ENCODE measurements at places on chromosomes 11 and 22.
A peak's percentile ranks its signal among the peaks of the same experiment; 100 is the strongest.

DNA sequence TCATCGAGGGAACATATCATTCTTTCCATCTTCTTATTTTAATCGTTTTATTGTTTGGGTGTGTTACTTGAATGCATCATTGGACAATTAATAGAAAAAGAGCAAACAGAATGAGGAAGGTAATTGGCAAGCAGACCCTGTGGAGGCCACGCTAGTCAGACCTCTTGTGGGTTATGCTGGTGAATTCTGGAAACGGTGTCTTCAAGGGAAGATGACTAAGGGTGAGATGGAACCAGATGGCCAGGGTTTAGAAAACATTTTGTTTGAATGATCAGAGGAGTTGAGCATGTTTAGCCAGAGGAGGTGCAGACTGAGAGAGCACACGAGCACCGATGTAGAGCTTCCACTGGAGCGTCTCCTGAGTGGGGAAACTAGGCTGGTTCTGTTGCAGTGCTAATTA lies 8.5 kb downstream of the ST14 start:
- no peak for DNase-seq

- no peak for DNase-seq
Observed at GRCh38 chr11:27008811-27009535, 15.1 kb downstream of the FIBIN start.

DNA sequence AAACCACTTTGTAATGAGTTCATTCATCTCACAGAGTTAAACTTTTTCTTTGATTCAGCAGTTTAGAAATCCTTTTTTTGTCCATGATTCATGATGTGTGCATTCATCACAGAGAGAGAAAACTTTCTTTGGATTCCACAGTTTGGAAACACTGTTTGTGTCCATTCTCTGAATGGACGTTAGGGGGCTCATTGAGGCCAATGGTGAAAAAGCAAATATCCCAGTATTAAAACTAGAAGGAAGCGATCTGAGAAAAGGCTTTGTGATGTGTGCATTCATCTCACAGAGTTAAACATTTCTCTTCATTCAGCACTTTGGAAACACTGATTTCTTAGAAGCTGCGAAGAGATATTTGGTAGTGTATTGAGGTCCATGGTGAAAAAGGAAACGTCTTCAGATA lies 155.6 kb upstream of the TRIM48 start:
- no peak for DNase-seq

GRCh38 chr11:71442123-71442522 lies 6.1 kb downstream of the DHCR7 start:
- no peak for DNase-seq

- DNase-seq, result no peak
Observed at GRCh38 chr11:74011360-74012073, 2.6 kb upstream of the UCP3 start.

DNA sequence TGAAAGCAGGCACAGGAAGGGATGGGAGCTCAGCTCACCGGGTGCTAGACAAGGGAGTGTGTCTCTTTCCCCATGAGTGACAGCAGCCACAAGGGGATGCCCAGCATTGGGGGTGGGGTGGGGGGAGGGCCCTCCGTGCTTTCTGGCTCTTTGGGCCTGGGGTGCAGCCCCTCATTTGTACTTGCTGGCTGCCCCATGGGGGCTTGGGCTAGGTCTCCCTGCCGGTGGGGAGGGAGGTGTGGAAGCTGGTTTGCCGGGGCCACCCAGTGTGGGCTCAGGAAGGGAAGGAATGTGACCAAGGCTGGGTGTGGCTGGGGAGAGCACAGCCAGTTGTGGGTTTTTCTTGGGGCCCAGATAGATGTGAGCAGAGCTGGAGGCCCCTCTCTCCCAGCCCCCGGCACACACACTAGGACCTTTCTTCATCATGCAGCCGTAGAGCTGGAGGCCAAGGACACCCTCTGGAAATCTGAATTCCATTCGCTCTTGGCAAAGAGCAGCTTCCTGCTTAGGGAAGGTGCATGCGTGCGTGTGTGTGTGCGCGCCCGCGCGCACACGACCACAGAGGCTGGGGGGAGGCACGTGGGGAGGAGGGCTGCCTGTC lies 25.8 kb downstream of the KCNQ1OT1 start:
- no peak for DNase-seq

DNA sequence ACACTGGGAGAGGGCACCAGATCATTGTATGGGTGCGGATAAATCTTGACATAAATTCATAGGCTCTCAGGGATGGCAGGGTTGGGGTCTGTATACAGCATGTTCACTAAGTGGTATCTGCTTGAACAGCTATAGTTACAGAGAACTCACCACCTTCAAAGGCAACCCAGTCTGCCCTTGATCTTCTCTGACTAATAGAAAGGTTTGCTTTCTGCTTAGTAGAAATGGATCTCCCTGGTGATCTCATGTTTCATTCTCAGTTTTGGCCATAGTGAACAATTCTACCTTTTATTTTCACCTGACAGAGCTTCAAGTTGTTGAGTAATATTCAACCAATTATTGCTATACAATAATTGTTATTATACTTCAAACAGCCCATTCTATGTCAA lies 32.4 kb downstream of the CNTF start:
- no peak for DNase-seq

- DNase-seq, result no peak
Observed at GRCh38 chr22:36549033-36549432, 20.1 kb upstream of the EIF3D start.

DNA sequence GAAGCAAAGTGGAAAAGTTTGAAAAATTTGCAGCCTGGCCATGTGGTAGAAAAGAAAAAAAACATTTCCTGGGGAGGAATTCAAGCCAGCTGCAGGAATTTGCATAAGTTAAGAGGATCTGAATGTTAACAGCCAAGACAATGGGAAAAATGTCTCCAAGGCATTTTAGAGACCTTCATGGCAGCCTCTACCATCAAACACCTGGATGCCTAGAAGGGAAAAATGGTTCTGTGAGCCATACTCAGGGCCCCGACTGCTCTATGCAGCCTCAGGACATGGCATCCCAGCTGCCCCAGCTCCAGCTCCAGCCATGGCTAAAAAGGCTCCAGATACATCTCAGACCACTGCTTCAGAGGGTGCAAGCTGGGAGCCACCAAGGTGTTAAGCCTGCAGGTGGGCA lies 149.1 kb upstream of the SOX6 start:
- DNase-seq, result no peak

DNA sequence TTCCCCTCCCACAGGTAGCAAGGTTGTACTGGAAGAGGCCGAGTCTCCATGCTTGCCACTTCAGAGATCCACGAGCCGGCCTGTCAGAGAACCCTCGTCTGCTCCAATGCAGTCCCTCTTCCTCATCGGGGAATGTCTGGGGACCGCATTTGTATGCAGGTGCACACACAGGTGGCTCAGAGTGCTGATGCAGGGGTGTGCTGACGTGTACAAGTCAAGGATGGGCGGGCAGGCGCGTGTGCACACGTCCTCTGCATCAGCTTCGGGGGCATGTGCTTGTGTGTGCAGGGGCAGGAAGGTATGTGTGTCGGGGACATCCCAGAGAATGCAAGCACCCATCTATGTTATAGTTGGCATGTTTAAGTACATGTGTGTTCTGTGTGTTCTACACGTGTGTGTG lies 49.4 kb downstream of the ELFN2 start:
- no peak for DNase-seq

- DNase-seq, result no peak
Observed at GRCh38 chr22:19745155-19746101, 15.2 kb upstream of the TBX1 start.

DNA sequence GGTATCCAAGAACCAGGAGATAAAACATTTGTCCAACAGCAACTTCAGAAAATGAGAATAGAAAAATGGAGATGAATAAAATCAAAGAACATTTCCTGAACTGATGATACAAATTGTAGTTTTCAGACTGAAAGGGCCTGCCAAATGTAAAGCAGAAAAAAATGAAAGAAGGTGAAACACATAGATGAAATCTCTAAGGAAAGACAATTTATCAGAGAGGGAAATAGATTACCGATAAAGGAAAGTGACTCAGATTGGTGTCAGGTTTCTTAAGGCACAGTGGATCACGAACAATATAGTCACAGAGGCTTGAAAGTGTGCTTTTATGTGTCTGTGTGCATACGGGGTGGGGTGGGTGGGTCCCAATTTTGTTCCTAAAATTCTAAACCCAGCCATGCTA lies 4.1 kb upstream of the STT3A start:
- no peak for DNase-seq

- no peak for DNase-seq
Observed at GRCh38 chr11:113473983-113474361, 1.2 kb downstream of the DRD2 start.

GRCh38 chr11:1918436-1919315 lies 827 bp upstream of the TNNT3 start:
- DNase-seq, result no peak

DNA sequence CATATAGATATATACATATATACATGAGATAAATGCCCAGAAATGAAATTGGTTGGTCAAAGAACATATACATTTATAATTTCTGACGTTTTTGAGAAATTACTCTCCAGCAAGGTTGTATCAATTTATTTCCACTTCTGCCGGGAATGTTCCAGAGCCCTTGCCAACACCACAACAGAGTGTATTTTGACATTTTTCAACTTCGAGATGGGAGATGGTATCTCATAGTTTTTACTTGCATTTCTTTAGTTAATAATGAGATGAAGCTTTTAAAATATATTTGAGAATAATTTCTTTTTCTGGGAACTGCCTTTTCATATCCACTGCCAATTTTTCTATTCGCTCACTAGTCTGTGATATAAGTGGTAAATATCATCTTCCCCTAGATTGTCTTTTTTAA lies 19.3 kb upstream of the CLMP start:
- no peak for DNase-seq

DNA sequence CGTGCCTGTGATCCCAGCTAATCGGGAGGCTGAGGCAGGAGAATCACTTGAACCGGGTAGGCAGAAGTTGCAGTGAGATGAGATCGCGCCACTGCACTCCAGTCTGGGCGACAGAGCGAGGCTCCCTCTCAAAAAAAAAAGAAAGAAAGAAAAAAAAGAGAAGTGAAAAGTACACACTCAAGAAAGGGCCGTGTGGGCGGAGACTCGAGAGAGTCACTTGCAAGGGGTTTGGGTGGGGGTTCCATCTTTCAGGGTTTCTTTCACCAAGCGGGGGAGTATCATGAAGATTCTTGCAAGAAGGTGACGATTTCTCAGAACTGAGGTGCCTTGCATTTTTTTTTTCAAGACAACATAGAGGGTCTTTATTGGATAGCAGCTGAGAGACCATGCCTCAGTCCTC lies 4.0 kb upstream of the IFITM5 start:
- DNase-seq, result no peak

DNA sequence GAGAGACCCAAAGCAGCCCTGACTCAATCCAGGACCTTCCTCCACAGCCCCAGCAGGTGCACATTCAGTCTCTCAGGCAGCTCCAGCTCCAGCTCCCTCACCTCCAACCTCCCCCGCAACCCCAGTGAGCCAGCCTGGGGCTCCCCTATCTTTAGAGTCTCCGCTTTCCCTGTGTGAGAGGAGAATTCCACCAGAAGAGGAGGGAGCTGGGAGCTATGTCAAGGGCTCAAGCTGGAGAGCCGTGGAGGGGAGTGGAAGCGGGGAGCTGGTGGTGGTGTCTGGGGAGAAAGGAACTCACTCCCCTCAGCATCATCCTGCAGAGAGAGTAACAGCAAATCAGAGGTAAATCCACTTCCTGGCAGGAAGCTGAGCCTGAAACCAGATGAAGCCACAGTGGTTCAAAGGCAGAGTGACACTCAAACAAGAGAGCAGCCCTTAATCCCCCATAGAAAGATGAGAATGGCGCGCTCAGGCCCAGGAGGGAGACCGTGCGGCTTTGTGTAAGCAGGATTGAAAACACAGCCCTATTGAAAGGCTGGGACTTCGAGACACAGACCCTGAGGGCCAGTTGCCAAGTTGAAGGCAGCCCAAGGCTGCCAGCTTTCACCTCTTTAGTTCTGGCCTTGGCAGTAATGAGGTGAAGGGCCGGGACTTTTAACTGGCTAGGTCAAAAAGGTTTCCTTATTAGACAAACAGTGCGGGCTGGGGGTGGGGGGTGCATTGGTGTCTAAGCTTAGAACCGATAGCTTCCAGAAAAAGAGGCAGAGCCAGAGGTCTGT lies 21.4 kb upstream of the CDON start:
- no peak for DNase-seq

GRCh38 chr11:128776424-128777284 lies 82.8 kb downstream of the FLI1 start:
- peak; percentile 60 for DNase-seq

- peak; percentile 43 for DNase-seq
Observed at GRCh38 chr22:50314455-50315288, 7.2 kb upstream of the PLXNB2 start.

GRCh38 chr11:121108413-121108812 lies 7.4 kb downstream of the TECTA start:
- DNase-seq, result no peak

DNA sequence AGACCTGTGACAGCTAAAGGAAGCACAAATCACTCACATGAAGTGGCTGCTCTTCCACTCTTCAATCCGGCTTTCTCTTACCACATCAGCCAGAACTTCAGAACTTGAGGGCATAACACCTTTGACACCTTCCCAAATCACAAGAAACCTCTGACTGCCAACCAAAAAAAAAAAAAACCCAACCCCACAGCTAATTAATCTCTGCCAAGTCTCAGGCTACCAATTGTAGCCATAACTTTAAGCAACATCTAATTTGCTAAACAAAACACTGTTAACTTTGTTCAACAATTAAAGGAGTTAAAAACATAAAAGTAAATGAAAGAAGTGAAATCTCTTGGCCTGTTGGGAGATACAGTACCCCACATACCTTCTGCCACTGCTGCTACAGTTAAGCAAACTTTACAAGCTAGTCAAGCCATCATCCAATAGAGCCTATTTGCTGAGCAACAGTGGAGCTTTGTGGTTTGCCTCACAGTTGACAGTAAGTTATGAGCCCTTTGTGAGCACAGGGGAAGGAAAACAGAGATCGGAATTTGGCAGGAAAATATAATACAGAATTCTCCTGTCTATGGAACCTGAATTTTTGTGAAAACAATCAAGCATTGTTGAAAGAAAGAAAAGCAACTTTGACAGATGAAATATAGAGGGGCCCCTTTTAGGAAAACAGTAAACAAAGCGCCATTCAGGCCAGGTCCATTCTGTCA lies at the start of gene SOX6:
Gene SOX6 (minus strand): TSS at position 490 of the 704 bp plus-strand sequence. CDS start 15,298 bp downstream, outside the sequence.
- DNase-seq, result no peak

DNA sequence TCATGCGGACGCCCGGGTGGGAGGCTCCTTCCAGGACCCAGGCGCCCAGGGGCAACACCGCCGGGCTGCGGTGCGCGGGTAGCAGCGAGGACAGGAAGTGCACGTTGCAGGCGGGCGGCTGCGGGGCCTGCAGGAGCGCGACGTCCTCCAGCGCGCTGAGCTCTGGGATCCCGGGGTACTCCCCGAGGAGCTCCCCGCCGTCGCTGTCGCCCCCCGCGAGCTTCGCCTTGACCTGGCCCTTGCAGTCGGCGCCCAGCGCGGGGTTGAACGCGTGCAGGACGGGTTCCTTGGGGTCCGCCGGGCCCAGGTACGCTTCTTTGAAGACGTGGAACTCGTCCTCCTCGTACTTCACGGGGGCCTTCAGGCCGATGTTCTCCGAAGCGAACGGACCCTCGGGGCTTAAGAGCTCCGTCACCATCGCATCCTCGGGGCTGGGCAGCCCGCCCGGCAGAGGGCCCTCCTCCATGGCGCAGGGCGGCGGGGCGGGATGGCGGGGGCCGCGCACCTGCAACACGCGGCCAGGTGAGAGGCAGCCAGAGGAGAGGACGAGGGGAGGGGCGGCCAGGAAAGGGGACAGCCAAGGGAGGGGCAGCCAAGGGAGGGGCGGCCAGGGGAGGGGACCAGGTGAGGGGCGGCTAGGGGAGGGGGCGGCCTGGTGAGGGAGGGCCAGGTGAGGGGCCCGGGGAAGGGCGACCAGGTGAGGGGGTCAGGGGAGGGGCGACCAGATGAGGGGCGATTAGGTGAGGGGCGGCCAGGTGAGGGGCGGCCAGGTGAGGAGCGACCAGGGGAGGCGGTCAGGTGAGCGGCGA lies 921 bp downstream of the TESMIN start:
- DNase-seq, result peak; percentile 66

- DNase-seq, result no peak
Observed at GRCh38 chr11:69651834-69652620, 11.1 kb downstream of the CCND1 start.
